ENCODE measurements at places on chromosomes 6 and 20. TPM values are rescaled to one million over a fixed set of nuclear protein-coding genes. Genes with fewer than 3 reads are reported as not detected.

Gene TNFAIP3
- 31.1 TPM for polyA plus RNA-seq

Gene SLC35D3
- not detected for polyA plus RNA-seq

- DNase-seq: peak; percentile 0
Observed at GRCh38 chr6:77740380-77740779, 87.5 kb downstream of the MEI4 start.

DNA sequence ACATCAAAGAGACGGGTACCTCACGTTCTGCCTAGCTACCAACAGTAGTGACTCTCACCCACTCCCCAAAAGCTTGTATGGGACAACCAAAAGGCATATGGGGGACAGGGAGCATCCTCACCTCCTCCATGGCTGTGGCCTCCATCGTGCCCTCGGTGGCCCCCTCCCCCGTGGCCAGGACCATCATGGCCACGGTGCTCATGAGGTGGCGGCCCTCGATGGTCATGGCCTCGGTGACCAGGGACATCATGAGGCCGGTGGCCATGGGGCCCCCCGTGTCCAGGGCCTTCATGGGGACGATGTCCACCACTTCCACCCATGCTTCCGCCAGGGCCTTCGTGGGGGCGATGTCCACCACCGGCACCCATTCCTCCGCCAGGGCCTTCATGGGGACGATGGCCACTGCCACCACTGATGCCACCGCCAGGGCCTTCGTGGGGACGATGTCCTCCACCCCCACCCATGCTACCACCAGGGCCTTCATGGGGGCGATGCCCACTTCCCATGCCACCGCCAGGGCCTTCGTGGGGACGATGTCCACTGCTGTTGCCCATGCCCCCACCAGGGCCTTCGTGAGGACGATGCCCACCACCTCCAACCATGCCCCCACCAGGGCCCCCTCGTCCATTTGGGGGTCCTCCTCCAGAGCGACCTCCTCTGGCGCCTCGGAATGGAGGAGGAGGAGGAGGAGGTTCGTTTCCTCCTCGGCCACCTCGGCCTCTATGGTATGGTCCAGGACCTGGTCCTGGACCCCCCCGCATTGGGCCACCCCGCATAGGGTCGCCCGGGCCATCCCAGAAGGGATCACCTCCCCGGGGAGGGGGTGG, 15.0 kb downstream of the PPP1R10 start:
- DNase-seq: no peak

DNA sequence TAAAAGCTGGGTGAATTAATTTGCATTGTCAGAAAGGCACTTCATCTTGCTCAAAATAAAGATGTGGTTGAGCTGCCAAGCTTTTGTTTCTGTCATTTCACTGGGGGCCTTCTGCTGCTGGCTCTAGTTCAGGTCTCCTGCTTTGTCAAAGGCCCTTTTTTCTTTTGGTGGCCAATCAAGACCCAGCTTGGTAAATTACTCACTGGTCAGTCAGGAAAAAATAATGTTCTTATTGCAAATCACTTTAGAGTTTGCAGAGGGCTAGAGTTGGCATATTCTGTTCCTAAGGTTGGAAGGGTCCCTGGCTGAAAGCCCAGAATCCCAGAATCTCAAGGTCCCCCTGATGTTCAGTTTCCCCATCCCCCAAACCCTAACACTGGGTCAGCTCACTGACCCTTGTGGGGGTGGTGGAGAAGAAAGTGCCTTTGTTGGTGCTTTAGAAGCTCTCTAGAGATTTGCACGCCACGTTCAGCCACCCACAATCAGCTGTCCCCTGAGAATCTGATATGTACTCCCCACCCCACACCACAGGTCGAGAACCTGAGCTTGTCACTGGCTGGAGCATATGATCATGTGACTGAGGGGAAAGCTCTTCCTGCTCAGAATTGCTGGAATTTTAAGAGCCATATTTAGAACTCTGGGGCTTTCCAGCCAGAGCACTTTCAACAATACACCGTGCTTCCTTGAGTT, 21.7 kb upstream of the BNIP5 start:
- no peak for DNase-seq

- no peak for DNase-seq
Observed at GRCh38 chr20:57268399-57269076, 2.1 kb upstream of the BMP7 start.

DNA sequence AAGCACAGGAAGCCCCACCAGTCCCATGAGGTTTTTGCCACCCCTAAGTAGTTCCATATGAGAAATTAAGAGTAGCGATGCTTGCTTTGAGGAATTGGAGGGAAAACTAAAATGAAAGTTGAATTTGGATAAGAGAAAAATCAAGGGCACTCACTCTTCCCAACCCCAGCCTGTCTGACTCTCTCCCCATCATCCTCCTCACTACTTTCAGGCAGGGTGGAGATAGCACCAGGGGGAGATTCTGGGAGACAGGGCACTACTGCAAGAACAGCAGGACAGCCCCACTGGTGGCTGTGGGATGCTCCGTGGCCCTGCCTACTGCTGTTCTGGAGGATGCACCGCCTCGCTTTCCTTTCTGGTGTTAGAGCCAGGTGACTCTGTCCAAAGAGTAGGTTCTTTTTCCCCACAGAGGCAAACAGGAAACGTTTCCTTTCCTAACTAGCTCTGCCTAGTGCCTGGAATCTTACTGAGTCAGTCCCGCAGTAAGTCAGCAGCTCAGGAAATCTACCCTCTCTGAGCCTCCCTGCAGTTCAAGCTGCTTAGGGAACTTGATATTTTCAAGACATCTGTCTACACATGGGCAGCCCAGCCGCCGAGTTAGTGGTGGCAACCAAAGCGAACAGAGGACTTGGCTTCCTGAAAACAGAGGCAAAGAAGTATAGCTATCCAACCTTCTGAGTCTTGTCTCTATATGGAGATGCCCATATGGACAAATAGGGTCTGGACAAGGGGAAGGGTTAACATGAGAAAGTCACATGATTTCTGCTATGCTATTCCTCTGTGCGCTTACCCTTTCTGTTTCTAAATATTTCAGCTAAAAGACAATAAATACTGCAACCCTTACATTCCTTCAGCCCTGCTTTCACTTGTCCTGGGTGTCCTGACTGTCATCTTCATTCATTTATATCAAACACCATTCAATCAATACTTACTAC, 11.4 kb downstream of the HLA-E start:
- no peak for DNase-seq

- DNase-seq: no peak
Observed at GRCh38 chr6:118844915-118845314, 49.0 kb upstream of the ASF1A start.

GRCh38 chr6:135006386-135006914, 48.2 kb downstream of the HBS1L start:
- DNase-seq: no peak

DNA sequence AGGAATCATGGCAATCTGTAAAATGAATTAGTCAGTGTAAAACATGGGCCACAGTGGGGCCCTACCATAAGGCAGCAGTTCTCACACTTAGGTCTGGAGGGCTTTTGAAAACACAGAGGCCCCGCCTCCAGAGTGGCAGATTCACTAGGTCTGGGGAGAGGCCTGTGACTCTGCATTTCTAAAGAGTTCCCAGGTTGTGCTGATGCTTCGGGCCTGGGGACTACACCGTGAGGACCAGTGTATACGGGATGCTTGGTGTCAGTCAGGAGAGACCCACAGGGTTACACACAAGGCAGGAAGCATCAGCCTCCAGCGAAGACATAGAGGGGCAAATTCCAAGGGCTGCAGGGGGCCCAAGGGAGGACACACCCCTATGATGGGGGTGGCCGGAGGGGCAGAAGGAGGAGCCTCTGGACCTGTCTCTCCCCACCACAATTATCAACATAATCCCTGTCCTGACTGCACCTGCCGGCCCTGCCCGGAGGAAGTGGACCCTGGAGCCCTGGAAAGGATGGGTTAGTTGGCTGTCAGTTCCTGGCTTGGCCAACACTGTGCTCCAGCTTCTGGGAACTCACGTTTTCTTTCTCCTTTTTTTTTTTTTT, 46.7 kb downstream of the FGD2 start:
- no peak for DNase-seq

DNA sequence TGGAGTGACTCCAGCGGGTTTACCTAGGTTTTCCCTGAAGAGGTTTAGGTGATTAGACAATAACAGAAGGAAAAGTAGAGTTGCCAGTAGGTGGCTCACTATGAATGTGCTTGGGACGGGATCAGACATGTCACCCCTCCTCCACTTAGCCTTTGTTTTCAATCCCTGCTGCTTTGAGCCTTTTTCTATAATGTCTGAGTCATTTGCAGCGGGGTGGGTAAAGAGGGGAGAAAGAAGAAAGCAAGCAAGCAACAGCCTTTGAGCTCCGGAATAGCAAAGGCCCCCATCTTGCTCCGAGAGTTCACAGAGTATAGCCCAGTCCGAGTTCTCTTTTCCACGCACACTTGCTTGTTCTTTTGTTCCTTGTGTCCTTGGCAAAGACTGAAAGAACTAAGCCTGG, 129.1 kb downstream of the PACRG start:
- DNase-seq: peak; percentile 82

DNA sequence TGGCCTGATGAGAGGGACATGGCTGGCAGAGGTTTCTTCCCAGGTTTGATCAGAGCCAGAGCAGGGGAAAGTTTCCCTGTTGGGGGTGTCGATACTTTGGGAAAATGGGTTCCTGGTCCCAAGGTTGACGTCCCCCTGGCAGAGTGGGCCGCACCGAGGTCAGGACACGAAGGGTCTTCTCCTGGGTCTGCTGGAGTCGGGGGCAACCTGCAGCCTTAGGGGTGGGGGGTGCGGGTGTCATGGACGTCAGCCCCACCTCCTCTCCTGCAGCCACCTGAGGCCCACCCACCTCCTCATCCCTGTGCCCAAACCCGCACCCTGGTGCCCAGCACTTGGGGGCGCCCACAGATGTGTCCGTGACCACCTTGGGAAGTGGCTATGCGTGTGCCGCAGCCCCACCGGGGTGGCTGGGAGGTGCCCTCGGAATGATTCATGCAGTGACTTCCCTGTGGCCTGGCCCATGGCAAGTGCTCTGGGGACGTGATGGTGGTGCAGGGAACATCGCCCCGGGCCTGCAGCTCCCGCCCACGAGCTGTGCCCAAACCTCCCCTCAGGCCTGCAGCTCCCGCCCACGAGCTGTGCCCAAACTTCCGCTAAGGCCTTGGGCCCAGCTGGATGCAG, 64.9 kb downstream of the YTHDF1 start:
- DNase-seq: no peak

DNA sequence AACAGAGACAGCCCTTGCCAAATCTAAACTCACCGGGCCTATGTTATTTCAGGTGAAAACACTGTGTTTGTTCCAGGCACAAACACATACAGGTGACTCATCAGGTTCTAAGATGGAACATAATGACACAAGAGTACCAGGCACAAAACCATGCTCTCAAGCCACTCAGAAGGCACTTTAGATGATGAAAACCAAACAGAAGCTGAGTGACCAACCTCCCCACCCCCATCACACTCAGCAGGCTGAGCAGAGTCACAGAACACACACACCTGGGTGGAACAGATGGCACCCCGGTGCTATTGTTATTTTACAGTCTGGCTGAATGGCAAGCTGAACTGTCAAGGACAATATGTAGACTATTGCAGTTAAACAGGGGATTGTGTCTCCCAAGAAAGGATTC, 20.6 kb upstream of the NKX2-2 start:
- DNase-seq: no peak

- no peak for DNase-seq
Observed at GRCh38 chr6:71043902-71044301, 87.0 kb upstream of the B3GAT2 start.

- DNase-seq: no peak
Observed at GRCh38 chr20:64129146-64129782, 21.9 kb upstream of the NPBWR2 start.

GRCh38 chr6:159112714-159113113, 56.5 kb upstream of the FNDC1 start:
- DNase-seq: no peak

- DNase-seq: no peak
Observed at GRCh38 chr6:54899442-54899841, 52.9 kb downstream of the FAM83B start.

DNA sequence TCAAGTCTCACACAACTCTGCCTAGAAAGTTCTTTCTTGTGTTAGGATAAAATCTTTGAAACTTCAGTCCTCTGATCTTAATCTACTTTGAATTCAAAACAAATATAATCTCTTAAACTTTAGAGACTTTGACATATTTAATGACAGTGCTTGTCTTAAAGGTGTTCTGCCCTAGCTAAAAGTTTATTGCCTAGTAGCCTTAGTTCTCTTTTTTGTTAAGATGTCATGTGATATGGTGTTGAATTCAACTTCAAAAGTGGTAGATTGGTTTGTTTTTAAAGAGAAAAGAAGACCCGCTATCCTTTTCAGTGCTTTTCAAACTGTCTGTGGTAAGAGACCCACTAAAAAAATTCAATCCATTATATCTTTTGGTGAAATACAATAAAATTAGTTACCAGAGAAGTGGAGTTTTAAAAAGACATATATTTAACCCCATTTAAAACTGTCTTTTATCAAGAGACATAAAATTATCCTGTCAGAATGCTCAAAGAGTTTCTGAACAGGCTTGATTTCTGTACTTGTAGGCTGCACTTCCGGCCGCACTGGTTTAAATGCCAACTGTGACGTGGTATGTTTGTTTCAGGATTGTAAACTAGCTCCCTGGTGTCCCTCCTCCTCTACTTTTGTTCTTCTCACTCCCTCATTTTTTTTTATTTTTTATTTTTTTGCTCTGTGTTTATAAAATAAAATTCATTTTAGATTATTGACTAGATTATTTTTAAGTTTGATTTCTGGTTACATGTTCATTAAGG, 76.5 kb downstream of the QKI start:
- peak; percentile 22 for DNase-seq

DNA sequence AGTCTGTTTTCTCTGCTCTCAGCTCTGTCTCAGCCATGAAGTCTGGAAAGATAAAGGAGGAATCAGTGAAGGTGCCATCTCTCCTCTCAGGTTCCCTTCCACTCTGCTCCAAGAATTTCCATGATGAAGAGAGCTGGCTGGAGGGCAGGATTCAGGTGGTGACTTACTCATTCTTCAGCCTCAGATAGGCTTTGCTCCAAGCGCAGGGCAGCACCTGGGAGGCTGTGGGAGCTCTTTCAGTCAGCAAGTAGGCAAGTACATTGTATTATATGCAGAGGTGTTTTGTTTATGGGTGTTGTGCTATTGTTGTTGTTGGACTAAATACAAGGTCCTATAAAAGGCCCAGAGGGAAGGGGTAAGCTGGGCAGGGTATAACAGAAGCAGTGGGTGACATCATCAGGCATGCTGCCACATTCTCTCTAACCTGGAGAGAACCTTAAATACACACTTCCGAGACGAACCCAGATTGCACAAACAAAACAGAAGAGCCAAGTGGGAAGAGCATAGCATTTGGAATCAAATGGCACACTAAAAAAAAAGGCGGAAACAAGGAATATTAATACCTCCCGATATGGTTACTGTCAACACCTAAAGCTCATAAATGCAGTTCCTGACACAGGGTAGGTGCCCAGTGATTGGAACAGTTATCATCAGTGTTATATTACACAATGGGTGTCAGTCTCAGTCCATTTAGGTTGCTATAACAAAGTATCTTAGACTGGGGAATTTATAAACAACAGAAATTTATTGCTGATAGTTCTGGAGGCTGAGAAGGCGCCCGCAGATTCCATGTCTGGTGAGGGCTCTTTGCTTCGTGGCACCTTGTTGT, 14.5 kb upstream of the PSMG4 start:
- DNase-seq: no peak

GRCh38 chr20:48919882-48920526, 1.5 kb upstream of the ARFGEF2 start:
- DNase-seq: no peak
